ENCODE measurements at places on chromosomes 12 and 14.

DNA sequence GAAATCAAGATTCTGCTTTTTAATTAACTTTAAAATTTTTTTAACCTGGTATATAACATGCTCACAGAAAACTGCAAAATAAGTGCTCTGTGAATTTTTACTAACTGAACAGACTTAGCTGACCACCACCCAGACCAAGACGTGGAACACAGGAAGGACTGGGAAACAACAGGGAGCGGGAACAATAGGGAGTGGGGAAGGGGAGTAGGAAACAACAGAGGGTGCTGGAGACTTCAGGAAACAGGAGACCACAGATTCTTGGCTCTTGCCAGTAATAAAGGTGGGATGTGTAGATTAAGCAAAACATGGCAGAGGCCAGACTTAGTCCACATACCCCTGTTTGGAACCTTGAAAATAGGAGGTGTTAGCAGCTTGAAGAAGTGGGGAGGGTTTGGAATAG, 51.4 kb upstream of the TMCC3 start:
- DNase-seq: no peak

- DNase-seq: no peak
Measured at GRCh38 chr12:91833780-91834359, 311.8 kb downstream of the BTG1 start.

- no peak for DNase-seq
Measured at GRCh38 chr14:23861666-23862065, 91.9 kb upstream of the DHRS4 start.

- DNase-seq: no peak
Measured at GRCh38 chr14:62847168-62847567, 198.1 kb downstream of the KCNH5 start.

DNA sequence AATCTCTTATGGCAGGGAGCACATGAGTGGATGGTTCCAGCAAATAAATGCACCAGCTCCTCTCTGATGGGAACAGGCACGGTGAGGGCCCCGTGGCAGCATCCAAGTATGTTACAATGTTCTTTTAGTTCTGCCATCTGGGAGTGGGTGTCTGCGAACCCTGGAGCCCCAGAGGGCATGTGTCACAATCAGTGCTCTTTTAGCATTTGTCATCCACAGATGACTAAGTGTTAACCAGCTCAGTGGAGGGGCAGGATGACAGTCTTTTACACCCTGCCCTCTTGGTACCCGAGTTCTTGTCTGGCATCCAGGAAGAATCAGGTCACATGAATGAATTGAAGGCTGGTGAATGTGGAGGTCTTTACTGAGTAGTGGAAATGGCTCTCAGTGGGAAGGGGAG, 560.4 kb upstream of the FLRT2 start:
- DNase-seq: no peak

All from activated CD4-positive, alpha-beta T cell treated with anti-CD3 and anti-CD28 coated beads for 4 hours (primary cell).